ENCODE measurements at places on chromosomes 5 and 9.

DNA sequence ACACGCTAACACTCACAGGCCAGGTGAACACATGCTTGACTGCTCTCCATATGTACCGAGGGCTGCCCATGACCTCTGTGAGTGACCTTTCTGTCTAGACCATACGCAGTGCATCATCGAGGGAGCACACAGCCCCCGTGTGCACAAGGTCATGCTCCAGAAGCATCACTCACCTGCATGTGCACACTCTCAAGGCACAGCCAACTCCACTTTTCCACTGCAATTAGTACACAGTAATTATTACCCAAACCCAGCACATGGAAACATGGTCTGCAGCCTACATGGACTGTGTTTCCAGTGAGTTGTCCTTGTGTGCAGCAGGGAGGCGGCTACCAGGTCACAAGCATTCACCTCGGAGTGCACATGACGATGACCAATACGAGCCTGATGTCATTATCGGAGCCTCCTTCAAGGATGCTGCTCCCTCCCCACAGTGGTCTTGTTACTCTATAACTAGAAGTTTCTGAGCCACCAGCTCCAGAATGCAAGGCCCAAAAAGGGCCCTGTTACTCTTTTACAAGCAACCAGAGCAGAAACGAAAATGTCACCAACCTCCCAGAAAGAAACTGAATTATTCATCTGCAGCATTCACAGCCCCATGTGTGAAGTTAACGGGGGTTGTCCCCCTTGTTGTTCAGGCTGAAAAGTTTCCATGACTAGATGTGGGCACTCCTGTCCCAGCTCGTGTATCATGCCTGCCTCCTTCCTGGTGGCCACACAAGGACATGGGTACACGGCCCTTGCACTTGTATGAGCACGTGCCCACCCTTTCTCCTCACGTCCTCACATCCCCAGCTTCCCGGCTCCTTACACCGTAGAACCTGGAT is 31.2 kb downstream of the SEMA4D start:
- no peak for DNase-seq

DNA sequence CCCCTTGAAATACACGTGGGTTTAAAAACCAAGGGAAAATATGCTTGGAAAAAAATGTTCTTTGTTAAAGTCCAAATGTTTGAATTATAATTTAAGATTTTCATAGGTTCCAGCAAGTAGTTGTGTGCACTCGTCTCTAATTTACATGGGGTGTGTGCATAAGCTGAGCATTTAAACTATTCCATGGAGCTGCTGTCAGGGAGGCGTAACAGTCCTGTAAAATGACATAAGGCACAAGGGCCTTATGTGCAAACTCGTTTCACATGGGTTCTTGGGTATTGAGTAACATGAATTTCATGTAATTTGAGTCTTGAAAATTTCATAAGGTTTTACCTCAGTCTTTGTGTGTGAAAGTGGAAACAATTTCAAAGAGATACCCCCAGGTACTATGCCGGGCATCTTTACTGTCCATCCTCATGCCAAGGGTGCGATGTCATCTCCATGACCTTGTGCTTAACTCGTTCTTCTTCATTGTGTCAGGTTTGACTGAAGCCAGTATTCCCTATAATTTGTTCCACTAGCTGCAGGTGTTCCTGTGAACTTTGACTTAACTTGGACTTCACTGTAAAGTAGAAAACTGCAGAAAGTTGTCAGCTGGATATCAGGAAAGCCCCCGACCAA is 359.3 kb downstream of the SH3GL2 start:
- no peak for DNase-seq

- DNase-seq: peak; percentile 88
These were observed at the start of gene CLTA for GRCh38 chr9:36190388-36191289. Gene CLTA (plus strand): TSS chr9:36190921. CDS start chr9:36191057, 136 bp downstream.

- DNase-seq: no peak
These were observed 52.1 kb downstream of the GDNF start for GRCh38 chr5:37787742-37788141.

GRCh38 chr9:106127776-106128175 is 433.4 kb downstream of the TMEM38B start:
- DNase-seq: no peak

DNA sequence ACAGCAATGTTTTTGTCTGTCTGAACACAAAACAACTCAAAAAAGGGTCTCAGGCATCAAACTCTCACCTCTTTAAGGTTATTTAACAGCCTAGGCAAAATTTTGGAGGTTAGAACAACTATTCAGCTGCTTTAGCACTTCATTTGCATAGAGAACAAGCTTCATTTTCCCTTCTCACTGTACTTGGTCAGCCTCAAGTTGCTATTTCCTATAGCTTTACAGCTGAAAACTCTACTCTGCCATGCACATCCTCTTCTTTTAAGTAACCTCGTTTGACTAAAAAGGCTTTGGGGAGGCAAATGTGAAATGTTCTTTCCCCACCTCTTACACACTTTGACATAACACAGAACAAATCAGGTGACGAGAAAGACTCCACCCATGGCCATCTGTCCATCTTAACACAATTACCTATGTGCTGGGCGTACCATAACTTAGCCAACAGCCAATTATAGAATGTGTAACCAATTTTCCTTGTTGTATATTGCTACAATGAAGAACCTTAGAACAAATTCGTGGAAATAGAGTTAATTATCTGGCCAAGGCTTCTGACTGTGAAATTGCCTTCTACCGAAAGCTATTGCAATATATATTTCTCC is 195.7 kb downstream of the DCP2 start:
- no peak for DNase-seq

GRCh38 chr5:139397921-139398320 is 3.0 kb upstream of the PROB1 start:
- no peak for DNase-seq

DNA sequence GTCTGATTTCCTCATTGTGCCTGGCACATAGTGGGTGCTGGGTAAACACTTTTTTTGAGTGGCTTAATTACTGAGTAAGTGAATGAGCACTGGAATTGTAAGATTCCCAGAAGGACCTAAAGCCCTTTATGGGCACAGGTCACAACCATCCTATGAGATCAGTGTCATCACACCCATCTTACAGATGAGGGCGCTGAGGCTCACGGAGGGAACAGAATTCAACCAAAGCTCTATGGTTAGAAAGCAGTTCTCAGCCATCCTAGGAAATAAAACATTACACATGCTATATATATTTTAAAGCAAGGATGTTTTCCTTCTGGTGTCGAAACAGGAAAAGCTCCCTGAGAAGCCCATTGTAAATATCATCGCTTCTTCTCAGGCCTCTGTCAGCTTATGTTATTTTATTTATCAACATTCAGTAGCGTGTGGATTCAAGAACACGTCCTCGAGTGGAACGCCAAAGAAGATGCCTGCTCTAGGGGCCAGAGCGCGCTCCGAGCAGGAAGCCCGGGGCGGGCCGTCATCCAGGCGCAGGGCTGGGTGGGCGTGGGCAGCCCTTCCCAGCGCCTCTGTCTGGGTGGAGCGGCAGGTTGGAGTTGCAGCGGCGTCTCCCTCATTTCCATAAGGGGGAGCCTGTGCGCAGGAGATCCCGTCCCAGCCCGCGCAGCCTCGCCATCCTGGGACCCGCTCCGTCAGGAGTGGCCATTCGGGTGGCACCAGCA is 155.8 kb upstream of the SMIM23 start:
- DNase-seq: no peak

DNA sequence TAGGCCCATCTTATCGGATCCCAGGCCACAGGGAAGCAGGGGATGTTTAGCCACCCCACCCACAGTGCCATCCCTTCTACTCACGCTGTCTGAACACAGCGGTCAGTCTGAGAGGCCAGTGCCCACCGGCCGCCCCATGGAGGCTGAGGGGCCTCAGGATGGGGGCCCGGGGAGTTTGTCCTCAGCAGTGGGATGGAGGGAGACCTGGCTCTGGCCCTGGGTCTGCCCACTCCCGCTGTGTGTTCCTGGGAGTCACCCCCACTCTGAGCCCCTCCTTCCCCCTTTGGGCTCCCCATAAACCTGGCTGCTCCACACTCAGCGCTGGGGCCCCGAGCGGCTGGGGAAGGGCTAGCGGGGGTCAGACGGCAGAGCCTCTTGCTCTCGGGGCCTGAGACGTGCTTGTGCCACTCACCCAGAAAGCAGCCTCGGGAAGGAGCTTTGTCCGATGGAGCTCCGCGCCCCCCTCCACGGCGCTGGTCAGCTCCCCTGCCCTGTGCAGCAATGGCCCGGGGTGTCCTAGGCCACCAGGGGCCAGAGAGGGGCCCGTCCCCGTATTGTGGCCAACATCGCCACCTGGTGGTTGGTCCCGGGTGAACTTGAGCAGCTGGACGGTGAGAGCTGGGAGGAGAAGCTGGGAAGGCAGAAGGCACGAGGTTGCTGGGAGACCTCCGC is 10.9 kb upstream of the LAMC3 start:
- no peak for DNase-seq

DNA sequence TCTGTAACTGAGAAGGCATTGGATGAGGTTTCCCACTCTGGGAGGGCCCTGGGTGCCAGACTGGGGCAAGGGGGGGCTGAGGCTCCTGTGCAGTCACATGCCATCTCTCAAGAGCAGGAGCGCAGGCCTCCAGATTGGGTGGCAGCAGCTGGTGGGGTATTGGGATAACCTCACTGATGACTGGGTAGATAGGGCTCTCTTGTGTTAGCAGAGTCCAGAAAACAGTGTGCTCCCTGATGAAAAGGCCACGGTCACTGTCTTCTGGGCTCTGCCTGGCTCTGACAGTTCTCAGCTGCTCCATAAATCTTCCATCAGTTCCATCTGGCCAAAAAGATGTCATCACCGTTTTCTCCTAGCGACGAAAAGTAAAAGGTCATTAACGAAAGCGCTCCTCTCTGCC is 21.8 kb upstream of the NKX2-5 start:
- DNase-seq: no peak

DNA sequence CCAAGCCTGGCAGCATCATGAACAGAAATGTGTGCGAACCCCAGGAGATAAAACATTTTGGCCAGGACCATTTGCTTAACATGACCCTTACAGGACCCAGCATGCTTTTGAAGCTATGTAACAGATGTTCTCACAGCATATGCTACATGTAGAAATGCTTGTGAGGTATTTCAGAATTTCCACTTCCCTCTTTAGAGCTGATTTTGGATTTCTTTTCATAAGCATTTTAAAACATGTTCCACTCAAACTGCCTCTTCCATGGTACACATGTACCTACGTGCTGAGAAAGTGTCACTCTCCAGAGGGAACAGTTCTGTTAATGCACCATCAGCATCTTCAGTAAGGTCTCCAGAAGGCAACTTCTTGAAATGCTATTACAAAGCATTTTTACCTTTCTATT is 15.7 kb upstream of the TSSK1B start:
- DNase-seq: no peak

DNA sequence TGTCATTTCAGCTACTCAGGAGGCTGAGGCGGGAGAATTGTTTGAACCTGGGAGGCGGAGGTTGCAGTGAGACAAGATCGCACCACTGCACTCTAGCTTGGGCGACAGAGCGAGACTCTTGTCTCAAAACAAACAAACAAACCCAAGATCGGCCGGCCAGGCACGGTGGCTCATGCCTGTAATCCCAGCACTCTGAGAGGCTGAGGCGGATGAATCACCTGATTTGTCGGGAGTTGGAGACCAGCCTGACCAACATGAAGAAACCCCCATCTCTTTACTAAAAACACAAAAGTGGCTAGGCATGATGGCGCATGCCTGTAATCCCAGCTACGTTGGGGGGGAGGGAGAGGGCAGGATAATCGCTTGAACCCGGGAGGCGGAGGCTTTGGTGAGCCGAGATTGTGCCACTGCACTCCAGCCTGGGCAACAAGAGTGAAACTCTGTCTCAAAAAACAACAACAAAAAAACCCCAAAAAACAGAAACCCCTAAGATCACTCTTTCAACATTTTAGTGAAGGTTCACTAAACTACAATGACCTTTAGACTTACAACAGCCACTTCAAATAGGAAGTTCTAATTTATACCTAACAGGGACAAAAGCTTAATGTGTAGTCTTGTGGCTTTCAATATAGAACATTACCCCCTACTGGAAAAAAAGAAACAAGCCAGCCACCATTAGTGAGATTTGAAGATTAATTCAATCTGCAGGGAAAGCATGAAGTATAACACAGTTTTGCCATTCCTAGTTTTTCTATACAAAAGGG is 7.0 kb downstream of the HSPA9 start:
- no peak for DNase-seq

DNA sequence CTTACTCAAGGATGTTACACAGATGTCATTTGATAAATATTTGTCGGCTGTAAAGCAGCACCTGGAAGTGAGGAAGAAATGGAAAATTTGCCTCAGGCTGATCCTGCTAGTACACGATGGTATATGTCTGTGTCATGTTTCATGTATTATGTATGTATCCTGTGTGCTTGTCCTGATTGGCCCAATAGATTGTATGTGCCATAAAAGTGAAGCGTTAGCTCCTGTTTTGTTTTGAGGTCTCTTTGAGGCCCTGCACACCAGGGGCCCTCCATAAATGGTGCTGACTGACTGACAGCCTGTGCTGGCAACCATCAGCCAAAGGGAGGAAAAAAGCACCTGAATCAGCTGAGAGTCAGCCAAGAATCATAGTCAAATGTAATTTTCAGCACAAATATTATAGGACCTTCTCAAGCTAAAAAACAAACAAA is 11.8 kb upstream of the LNPEP start:
- no peak for DNase-seq

DNA sequence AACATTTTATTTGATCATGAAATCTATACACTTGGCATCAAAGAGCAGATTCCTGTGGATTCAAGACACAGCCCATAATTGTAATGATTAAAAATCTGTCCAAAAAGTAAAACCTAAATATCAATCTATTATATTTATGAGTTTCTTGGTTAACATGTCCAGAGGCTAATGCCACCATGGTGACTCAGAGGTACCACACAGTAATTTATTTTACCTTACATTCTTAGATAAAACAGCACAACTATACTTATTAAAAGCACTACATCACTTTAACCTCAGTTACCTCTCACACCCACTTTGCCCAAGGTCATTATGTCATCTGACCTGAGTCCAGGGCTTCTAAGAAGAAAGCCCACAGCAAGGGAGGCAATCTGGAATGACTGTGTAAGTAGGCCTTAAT is 519.2 kb downstream of the RASEF start:
- no peak for DNase-seq

DNA sequence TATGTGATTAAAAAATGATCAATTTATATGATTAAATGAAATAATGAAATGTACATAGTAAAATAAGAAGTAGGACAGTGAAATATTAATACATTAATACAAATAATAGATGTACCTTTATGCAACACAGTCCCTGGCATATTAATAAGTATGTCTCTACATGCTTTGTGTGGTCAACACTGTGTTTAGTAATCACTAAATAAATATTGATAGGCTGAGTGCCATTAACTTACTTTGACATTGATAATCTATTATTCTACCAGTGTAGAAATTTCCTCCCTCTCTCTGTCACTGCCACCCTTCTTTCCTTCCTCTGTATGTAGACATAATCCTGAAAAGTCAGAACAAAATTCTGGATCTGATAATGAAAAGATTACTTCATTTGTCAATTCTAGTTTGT is 43.7 kb downstream of the RNF180 start:
- no peak for DNase-seq
